ENCODE measurements at places on chromosomes 2 and 18.

- no peak for DNase-seq
Observed at GRCh38 chr2:33602201-33602830, 3.2 kb upstream of the FAM98A start.

- peak; percentile 92 for DNase-seq
Observed at GRCh38 chr2:225355788-225356187, 43.7 kb upstream of the NYAP2 start.

- no peak for DNase-seq
Observed at GRCh38 chr18:79578396-79579260, 101.0 kb upstream of the CTDP1 start.

- DNase-seq = no peak
Observed at GRCh38 chr2:202883987-202884675, 12.6 kb upstream of the ICA1L start.

DNA sequence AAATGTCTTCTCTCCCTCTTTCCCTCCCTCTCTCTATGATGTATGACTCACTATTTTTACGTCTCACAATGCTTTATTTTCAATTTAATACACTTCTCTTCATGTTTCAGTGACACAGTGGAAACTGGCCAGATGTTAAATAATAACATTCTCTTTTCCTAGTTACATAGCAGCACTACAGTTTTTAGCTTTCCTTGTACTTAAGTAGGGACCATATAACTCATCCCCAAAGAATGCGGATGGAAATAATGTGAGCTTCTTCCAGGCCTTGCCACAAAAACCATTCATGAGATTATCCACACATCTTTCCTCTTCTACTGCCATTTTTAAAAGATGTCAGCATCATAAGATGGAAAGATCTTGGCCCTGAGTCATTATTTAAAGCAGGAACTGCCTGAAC is 789.4 kb downstream of the LRP1B start:
- no peak for DNase-seq

DNA sequence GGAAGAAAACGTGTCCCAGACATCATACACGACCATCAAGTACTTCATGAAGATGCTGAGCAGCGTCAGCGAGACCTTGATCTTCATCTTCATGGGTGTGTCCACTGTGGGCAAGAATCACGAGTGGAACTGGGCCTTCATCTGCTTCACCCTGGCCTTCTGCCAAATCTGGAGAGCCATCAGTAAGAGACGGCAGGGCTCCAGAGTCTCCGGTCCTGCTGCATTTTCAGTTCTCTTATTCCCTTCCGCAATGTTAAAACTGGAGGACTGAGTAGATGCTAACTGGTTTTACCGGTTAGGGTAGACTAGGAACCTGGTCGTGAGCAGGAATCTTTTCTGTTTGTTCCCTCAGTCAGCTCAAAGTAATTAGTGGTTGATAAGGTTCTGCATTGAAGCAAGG is 32.3 kb downstream of the SLC9A4 start:
- no peak for DNase-seq

DNA sequence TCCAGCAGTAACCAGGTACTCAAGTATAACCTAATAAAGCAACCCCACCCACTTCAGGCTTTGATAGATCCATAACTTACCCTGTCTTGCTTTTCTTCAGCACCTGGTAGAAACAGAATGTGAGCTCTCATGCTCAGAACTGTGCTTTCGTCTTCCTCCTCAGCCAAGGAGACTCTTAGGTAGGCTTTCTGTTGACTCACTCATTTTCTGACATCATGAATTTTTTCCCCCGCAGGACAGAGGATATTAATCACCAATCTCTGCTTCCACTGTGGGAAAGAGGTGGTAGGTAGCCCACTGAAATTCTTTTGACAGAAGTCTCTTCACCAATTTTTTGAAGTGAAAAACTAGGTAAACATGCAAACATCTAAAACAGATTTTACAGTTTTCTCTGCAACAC is 241.2 kb upstream of the KCNJ3 start:
- no peak for DNase-seq

GRCh38 chr18:26133652-26134051 is at the start of gene PSMA8:
Gene PSMA8, plus strand, starts transcription at chr18:26133869. Its CDS starts 97 bp downstream, at chr18:26133966.
- DNase-seq = no peak

- no peak for DNase-seq
Observed at GRCh38 chr18:35045806-35046205, 4.6 kb downstream of the MAPRE2 start.

GRCh38 chr18:42514512-42514911 is 559.5 kb downstream of the PIK3C3 start:
- DNase-seq = no peak

GRCh38 chr2:229257985-229258384 is 13.1 kb downstream of the PID1 start:
- no peak for DNase-seq

DNA sequence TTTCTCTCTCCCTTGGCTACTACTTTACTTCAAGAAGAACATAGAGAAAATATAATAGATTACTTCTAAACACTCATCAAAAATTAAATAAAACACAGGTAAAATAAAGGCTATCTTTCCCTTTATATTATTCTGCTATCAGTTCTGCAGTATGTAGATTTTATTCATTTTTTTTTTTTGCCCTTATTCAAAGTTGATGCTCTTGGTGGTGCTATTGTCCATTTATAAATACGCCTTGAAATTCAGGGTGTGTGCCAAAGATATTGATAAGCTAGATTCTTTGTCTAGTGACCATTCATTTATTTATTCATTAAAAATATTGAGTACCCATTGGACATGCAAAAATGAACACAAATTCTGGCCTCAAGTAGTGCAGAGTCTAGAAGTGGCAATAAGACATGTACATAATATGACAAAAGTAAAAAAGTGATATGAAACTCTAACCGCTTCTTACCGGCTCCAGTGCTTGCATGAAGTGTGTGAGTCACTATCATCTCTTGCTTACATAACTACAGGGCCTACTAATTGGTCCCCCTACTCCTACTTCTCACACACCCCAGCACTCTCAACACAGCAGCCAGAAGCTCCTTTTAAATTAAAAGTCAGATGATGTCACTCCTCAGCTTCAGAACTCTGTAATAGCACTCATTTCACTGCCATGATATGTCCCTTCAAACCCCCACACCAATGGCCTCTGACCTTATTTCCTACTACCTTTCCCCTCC is 208.3 kb upstream of the FANCL start:
- no peak for DNase-seq

DNA sequence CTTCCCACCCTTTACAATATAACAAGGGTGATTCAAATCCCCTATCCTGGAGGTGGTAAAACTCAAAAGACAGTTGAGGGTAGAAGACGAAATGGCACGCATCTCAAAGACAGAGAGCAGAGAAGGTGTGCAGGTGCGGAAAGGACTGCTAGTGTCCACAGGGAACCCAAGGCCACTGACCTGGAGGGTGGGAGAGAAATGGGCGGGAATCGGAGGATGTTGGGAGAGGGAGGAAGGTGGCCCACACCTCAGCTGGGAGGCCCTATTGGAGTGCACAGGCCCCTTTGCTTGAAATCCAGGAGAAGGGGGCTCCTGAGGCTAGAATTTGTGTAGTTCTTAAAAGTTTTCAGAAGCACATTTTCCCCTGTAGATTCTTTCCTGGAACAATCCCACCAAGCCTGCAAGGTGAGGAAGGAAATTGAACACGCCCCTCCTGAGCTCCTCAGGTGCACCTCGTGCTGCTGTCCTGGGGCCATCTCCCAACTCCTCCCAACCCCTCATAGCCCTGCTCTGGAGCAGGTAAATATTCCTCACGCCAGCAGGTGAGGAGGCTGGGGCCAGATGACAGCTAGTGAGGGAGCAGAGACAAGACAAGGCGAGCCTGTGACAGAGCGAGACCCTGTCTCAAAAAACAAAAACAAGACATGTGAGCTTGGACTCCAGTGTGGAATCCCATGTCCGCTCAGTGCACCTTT is 99.3 kb downstream of the MCFD2 start:
- DNase-seq = no peak

- DNase-seq = no peak
Observed at GRCh38 chr2:142484111-142484510, 353.3 kb upstream of the LRP1B start.

DNA sequence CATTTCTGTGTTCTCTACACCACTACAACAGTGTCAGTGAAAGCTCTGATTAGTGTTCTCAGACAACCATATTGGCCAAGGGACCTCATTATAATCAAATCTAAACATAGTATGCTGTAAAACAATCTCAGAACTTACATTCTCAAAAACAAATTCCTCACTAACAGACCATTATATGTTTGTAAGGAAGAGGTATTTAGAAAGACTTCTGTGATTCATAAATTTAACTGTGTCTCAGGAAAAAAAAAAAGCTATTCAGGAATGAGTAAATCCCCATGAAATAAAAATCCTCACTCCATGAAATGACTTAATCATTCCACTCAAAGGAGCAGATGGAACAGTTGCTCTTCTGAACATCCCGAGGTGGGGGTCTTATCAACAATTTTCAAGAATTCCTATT is 413.0 kb downstream of the CDH2 start:
- DNase-seq = no peak

DNA sequence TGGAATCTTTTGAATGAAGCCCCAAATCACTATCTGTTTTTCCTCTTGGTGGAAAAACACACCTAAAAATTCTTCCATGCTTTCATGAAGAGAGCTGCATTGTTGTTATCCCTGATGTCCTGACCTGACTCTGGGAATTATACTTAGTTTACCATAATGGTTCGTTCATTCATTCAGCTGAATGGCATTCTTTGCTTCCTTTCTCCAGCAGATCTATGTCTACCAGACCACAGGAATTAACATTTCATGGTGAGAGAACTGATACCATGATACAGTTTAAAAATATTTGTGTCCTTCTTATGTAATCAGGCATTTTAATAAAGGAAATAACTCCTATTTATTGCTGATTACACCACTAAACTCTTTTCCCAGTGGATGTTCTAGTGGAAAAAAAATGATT is 11.1 kb upstream of the SLC4A10 start:
- DNase-seq = no peak

- no peak for DNase-seq
Observed at GRCh38 chr2:54099370-54099769, 16.0 kb upstream of the ACYP2 start.

DNA sequence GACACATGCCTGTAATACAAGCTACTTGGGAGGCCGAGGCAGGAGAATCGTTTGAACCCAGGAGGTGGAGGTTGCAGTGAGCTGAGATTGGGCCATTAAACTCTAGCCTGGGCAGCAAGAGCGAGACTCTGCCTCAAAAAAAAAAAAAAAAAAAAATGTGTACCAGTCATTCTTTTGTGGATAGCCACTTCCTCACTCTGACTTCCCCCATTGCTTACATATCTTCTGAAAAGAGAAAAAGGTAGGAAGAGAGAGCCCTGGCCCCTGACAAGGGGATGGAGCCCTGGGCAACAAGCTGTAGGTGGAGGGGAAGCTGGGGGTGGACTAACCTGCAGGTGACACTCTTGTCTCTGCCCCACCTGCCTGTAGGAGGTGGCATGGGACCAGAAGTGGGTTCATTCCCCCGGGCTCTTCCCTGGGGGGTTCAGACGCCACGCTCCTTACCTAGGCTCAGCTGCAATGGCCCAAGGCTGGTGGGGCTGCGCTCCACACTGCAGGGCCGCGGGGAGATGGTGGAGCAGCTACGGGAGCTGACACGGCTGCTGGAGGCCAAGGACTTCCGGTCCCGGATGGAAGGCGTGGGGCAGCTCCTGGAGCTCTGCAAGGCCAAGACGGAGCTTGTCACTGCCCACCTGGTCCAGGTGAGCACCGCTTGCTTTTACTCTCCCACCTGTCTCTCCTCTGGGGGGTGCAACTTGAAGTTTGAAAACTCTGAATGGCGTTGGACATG is 39.1 kb downstream of the PCARE start:
- no peak for DNase-seq

DNA sequence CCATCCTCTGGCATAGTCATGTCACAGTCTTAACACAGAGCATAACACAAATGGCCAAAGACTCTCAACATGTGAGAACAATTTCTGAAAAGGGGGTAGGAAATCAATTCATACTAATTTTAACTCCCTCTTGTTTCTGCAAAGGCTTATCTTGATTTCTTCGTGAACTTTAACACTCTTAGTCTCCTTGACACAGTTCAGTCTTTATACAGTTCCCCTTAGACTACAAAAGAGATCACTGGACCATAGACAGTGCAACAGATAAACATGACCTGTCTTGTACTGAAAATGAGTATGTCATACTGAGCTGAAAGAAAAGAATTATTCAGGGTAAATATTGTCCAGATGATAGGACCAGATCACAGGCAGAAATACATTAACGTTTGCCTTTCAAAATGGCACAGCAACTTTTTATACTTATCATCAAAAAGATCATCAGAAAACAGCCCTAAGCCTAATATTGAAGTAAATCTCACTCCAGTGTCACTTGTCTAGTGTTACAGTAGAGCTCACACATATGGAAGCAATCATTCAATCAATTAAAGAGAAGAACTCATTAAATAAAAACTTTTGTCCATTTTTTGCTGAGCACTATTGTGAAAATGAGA is 56.4 kb upstream of the VRK2 start:
- DNase-seq = peak; percentile 23

DNA sequence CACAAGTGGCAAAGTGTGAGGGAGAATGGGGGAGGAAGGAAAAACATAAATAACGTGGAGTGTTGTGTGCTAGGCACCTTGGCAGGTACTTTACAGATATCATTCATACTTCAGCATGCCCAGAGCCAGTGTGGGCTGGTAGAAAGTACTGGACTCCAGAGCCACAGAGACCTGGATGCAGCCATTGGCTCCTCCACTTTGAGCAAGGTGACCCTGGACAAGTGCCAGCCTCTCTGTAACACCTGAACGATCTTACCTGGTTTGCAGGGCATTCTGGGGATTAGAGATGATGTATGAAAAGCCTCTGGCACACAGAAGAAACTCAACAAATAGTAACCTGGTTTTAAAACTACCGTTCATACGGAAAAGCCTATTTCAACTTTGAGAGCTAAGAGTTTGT is 6.3 kb downstream of the LOXHD1 start:
- peak; percentile 8 for DNase-seq

DNA sequence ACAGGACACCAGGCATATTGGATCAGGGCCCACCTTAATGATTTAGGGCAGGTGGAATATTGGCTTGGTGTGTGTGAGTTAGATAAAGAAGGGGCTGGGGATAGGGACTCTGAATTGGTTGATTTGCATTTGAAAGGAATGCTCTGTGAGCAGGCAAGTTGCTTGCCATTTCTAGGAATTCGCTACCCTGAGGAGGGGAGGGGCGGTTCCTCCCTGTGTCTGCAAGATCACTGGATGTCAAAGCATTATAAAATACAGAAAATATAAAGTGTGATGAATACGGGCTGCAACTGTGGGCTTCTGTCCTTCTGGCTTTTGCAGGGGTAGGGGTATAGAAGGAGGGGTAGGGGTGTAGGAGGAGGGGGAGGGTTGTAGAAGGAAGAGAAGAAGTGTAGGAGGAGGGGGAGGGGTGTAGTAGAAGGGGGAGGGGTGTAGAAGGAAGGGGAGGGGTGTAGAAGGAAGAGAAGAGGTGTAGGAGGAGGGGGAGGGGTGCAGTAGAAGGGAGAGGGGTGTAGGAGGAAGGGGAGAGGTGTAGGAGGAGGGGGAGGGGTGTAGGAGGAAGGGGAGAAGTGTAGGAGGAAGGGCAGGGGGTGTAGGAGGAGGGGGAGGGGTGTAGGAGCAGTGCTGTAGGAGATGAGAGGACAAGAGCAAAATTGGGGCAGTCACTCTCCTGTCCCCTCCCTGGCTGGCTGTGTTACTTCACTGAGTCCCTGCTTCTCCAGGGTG is 238.0 kb upstream of the COPS8 start:
- peak; percentile 9 for DNase-seq

Data from NCI-H1105 treated with DMSO at 0.1 percent for 48 hours (cell line).